SK-MEL-5 (cell line): ENCODE measurements at places on chromosomes 6 and 20. TPM values are rescaled to one million over a fixed set of nuclear protein-coding genes. Genes with fewer than 3 reads are reported as not detected.

The ZSCAN31 gene
- total RNA-seq, result 2.3 and 4.3 TPM in 2 replicates

DNA sequence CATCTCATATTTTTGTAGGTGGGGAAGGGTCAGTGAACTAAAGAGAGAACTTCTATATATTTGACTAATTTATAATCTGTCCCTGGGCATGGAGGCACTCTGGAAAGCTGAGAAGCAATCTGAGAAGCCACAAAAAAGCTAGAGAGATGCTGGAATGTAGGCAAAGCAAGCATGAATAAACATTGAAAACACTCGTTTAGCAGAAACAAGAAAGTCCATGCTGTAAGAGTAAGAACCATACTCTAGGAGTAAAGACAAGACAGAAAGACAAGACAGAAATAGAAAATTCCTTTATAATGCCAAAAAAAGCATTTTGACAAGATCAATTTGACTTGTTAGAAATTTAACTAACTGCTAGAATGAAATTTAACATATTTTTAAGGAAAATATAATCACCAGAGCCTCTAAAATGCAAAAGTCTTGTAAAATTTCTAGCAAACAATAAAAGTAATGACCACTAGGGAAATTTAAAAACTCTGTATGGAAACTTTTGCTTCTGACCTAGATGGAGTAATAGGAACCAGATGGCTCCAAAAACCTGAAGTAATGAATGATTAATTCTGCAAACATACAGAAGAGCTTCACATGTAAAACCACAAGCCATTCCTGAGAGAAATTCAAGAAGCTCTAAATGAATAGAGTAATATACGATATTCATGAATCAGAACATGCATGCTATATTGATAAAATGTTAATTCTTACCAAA, 625.7 kb upstream of the PTCHD4 start:
- DNase-seq, result no peak

GRCh38 chr6:137852346-137852745, 14.7 kb upstream of the TNFAIP3 start:
- peak; percentile 95 for DNase-seq

GRCh38 chr20:52311209-52311794, 119.7 kb upstream of the ZFP64 start:
- DNase-seq, result no peak

The TNFRSF6B gene
- 1.5 and 1.6 TPM in 2 replicates for total RNA-seq

DNA sequence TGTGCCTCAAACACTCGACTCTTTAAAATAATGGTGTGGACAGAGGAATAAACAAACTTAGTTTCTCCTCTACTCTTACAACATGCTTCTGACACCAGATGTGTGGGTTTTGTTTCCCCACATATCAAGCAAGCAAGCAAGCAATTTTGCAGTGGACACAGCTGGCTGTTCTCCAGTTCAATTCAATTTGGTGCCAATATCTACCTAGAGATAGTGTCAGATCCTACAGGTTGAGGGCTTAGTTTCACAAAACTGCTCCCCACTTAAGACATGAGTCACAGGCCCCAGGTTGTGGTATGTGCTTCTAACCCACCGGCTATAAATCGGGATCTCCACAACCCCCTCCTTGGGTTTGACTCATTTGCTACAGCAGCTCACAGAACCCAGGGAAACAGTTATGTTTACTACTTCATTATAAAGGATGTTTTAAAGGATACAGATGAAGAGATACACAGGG, 131.4 kb upstream of the TRAF3IP2 start:
- no peak for DNase-seq

GRCh38 chr6:136103763-136104311, 146.3 kb downstream of the MTFR2 start:
- no peak for DNase-seq

The DEFB116 gene
- total RNA-seq, result not detected in 2 replicates

DNA sequence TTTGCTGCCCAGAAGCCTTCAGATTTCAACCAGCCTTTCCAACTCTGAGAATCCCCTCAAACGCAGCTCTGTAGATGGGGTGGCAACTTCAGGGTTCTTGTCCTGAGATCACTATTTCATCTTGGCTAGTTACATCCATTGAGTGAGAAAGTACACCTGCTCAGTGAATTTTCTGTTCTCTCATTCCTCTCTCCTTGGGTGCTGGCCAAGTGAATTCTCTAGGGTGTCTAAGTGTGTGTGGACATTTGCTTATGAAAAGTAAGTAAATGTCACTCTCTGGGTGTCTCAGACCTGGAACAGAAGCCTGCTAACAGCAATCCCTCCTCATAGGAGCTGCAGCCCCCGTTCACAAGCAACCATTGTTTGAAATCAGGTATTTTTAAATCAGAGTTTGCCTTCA, 3.8 kb downstream of the RIN2 start:
- DNase-seq, result no peak

GRCh38 chr20:36823121-36823520, 49.6 kb upstream of the DSN1 start:
- no peak for DNase-seq

The RFX6 gene
- 0.08 TPM in 1 of 2 replicates, not detected in the other for total RNA-seq
